ENCODE measurements at places on chromosomes 7 and 10.

- H3K4me1 ChIP-seq, result no peaks in the 10 kb centered on the region
- H3K27ac ChIP-seq, result no peak overlapping the region
- H3K27me3 ChIP-seq, result no peaks in the 10 kb centered on the region
- H3K4me3 ChIP-seq, result no peak overlapping the region
- H3K36me3 ChIP-seq, result no peaks in the 10 kb centered on the region
- no peak for DNase-seq
These were observed 13.0 kb downstream of the ADCYAP1R1 start for GRCh38 chr7:31065021-31065593.

GRCh38 chr7:149607683-149608082 is 110.1 kb upstream of the ZNF746 start:
- H3K4me1 ChIP-seq, result no peaks in the 10 kb centered on the region
- H3K36me3 ChIP-seq, result peaks cover 17% of the 10 kb centered on the region
- DNase-seq, result no peak
- no peak overlapping the region for H3K27ac ChIP-seq
- no peak overlapping the region for H3K4me3 ChIP-seq
- H3K27me3 ChIP-seq, result no peaks in the 10 kb centered on the region

DNA sequence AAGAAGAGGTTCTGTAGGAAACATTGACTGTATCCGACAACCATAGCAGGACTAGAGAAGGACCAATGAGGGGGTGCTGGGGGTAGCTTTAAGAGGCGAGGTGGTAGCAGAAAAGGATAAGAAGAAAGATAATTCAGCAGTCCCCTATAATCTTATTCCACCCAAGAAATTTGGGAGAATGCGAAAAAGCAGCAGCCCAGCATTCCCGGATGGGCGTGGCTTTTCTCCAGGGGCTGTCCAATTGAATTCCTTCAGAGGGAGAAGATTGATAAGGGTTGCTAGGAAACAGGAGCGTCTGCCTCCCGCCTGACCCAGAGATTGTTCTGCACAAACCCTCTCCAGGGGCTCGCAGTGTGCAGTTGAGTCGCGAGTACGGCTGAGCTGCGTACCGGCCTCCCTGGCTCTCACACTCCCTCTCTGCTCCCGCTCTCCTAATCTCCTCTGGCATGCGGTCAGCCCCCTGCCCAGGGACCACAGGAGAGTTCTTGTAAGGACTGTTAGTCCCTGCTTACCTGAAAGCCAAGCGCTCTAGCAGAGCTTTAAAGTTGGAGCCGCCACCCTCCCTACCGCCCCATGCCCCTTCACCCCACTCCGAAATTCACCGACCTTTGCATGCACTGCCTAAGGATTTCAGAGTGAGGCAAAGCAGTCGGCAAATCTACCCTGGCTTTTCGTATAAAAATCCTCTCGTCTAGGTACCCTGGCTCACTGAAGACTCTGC is at the start of gene GRM3:
Gene GRM3 (plus strand): TSS at position 349 of the 721 bp plus-strand sequence. CDS start 121,237 bp downstream, outside the sequence.
- no peaks in the 10 kb centered on the region for H3K4me1 ChIP-seq
- no peak within 1 kb of the TSS for H3K4me3 ChIP-seq
- no peak within 1 kb of the TSS for H3K27ac ChIP-seq
- no peaks in the 10 kb centered on the region for H3K27me3 ChIP-seq
- no peaks in the 10 kb centered on the region for H3K36me3 ChIP-seq

- DNase-seq, result no peak
- no peaks in the 10 kb centered on the region for H3K36me3 ChIP-seq
- H3K27me3 ChIP-seq, result no peaks in the 10 kb centered on the region
- no peak overlapping the region for H3K4me3 ChIP-seq
These were observed 610.3 kb downstream of the PTPRN2 start for GRCh38 chr7:157977306-157977705.

- no peaks in the 10 kb centered on the region for H3K4me1 ChIP-seq
- H3K27me3 ChIP-seq, result no peaks in the 10 kb centered on the region
- H3K36me3 ChIP-seq, result no peaks in the 10 kb centered on the region
- H3K27ac ChIP-seq, result no peak overlapping the region
These were observed 35.9 kb downstream of the SVOPL start for GRCh38 chr7:138665249-138665648.

DNA sequence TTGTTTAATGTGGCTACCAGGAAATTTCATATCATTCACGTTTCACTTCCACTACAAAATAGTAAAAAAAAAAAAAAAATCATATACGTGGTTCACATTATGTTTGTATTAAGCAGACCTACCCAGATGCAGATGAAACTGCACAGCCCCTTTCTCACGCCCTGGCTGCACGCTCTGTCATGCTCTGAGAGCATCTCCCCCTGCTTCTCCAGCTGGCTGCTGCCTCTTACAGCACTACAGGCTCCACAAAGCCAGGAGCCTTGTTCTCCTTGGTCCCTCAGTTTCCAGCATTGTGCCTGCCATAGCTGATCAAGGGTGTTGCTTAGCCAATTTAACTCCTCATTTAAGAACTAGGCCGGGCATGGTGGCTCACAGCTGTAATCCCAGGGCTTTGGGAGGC is 6.9 kb upstream of the GPNMB start:
- no peaks in the 10 kb centered on the region for H3K27me3 ChIP-seq
- H3K4me3 ChIP-seq, result no peak overlapping the region
- no peaks in the 10 kb centered on the region for H3K4me1 ChIP-seq
- DNase-seq, result no peak

DNA sequence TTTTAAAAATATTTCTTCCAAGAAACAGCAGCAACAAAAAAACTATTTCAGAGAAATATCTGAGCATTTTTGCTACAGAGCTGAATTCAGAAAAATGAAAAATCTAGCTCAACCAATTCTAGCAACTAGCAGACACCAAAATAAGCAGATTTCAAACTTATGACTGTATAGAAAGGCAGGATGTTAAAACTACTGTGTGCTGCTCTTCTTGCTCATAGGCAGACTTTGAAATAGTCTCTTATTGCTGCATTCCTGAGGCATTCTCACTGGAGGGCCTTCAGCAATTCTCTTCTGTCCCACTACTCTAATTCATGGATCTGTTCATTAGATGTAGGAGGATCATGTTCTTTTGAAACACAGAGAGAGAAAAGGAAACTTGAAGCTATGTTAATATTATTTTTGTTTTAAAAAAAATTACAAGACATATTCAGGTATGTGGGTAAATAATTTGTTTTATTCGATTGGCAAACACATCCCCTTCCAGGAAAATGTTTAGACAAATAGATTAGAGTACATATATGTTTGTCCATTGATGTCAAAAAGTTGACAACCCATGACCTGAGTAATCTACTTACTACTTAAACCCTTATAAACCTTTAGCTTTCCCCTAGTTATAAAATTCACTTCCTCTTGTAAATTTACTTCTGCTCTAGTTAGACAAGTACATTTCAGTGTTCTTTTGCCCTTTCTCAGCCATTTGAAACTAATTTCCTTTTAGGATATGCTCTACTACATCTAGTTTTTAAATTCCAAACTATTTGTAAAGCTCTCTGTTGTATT is 428.2 kb upstream of the POT1 start:
- no peak overlapping the region for H3K27ac ChIP-seq
- H3K27me3 ChIP-seq, result no peaks in the 10 kb centered on the region
- H3K36me3 ChIP-seq, result no peaks in the 10 kb centered on the region
- no peak overlapping the region for H3K4me3 ChIP-seq
- H3K4me1 ChIP-seq, result no peaks in the 10 kb centered on the region
- DNase-seq, result no peak

DNA sequence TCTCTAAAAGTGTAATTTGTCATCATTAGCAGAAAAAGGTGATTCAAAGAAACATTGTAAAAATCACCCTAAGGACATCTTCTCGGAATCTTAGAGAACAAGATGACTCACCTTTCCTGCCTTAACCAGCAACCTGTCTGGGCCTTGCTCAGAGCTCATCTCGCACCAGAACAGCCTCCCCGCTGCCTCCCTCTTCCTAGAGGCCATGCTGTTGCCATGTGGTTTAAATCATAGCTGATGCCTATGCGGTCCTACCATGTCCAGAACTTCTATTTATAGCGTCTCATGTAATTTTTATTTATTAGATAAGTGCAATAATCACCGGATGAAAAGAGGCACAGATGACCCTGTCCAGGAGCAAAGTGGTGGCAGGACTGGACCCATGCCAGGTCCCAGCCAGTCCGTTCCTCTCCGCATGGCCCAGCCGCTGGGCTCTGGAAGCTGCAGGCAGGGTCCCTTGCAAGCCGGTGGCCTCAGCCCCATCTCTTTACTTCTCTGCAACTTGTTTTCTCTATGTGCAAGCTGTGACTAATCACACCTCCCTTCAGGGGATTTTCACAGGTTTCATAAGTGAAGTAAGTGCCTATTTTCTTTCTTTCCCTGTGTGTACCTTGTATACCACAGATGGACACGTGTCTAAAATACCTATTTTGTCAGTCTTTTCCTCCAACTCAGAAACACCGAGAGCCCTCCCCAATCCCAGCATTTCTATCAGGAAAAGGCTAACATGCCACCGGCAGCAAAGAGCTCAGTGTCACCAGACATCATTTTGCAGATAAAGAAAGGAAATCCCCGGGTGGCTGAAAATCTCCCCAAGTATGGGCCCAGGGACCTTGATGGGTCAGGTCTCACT is 27.1 kb downstream of the KLF6 start:
- no peak overlapping the region for H3K4me3 ChIP-seq
- DNase-seq, result peak; percentile 46
- H3K36me3 ChIP-seq, result no peaks in the 10 kb centered on the region

DNA sequence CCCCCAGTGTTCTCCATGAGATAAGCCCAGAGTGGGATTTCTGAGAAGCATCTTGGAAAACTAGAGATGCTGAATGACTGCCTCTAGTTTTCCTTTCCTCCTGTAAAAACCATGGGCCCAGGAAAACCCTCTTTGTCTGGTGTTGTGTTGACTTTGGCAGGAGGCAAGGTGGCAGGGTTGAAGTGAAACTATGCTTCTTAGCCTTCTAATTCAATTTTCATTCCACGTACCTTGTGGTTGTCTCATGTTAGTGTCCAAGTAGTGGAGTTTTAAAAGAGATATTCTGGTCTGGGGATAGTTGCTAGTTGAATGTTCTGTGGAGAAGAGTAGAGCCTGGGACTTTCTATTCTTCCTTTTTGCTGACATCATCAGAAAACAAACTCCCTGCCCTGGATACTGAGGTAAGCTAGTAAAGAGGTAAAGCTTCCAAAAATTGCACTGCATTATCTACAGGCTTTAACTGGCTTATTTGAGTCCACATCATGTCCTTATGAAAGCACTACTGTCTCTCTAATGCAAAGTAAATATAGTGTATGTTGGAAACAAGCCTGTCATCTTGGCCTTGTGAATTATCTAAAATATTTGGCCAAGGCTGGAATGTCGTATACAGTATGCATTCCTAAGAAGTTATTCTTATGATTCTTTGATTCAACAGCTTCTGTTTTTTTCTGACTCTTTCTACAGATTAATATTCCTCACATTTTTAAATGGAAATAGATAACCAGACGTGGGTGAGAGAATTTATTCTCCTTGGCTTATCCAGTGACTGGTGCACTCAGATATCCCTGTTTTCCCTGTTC is at the start of gene OR2F2:
Gene OR2F2 (plus strand): TSS at position 708 of the 800 bp plus-strand sequence. CDS start 0 bp downstream, at position 708.
- H3K4me1 ChIP-seq, result no peaks in the 10 kb centered on the region
- DNase-seq, result no peak
- H3K27me3 ChIP-seq, result no peaks in the 10 kb centered on the region
- H3K36me3 ChIP-seq, result no peaks in the 10 kb centered on the region

GRCh38 chr10:49241385-49241784 is 53.2 kb upstream of the TMEM273 start:
- H3K36me3 ChIP-seq, result no peaks in the 10 kb centered on the region
- no peaks in the 10 kb centered on the region for H3K4me1 ChIP-seq
- no peak for DNase-seq
- no peaks in the 10 kb centered on the region for H3K27me3 ChIP-seq
- no peak overlapping the region for H3K27ac ChIP-seq
- H3K4me3 ChIP-seq, result no peak overlapping the region

- H3K4me3 ChIP-seq, result no peak overlapping the region
- no peak overlapping the region for H3K27ac ChIP-seq
- DNase-seq, result no peak
- no peaks in the 10 kb centered on the region for H3K27me3 ChIP-seq
- no peaks in the 10 kb centered on the region for H3K4me1 ChIP-seq
These were observed 218.4 kb downstream of the CHRM2 start for GRCh38 chr7:137086896-137087295.

- no peak for DNase-seq
- no peak overlapping the region for H3K27ac ChIP-seq
- no peaks in the 10 kb centered on the region for H3K4me1 ChIP-seq
- peaks cover 6% of the 10 kb centered on the region for H3K27me3 ChIP-seq
- no peaks in the 10 kb centered on the region for H3K36me3 ChIP-seq
These were observed 626 bp downstream of the ZNF804B start for GRCh38 chr7:88760136-88760515.

- no peak overlapping the region for H3K4me3 ChIP-seq
- peaks cover 76% of the 10 kb centered on the region for H3K36me3 ChIP-seq
- no peaks in the 10 kb centered on the region for H3K4me1 ChIP-seq
- no peak overlapping the region for H3K27ac ChIP-seq
These were observed 35.5 kb upstream of the NCAPG2 start for GRCh38 chr7:158740013-158740656.

DNA sequence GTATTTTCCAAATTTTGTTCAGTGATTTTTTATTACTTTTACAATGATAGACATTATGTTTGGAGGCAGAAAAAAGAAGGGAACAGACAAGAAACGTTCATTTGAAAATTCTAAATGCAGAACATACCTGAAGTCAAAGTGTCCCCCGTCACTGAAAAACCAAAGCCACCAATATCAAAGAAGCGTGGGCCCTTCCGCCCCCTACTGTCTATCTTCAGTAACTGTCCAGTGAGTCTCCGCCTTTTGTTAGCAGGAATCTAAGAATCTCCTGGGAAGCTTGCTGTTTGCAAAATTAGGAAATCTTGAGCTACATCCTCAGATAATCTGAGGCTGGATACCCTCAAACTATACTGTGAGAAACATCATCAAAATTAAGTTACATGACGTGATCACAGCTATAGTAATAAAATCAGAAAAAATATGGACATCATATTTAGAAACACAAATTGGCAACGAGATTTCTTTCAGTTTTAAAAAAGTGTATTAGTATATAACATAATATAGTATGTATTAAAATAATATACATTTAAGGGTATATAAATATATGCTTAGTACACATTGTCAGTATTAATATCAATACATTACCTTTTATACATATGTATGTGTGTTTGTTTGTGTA is 169.3 kb upstream of the AKR1E2 start:
- H3K4me3 ChIP-seq, result no peak overlapping the region
- no peaks in the 10 kb centered on the region for H3K36me3 ChIP-seq
- peaks cover 6% of the 10 kb centered on the region for H3K4me1 ChIP-seq
- H3K27ac ChIP-seq, result no peak overlapping the region
- no peaks in the 10 kb centered on the region for H3K27me3 ChIP-seq

GRCh38 chr10:100470367-100470766 is 7.6 kb downstream of the WNT8B start:
- H3K4me1 ChIP-seq, result no peaks in the 10 kb centered on the region
- DNase-seq, result no peak
- H3K27me3 ChIP-seq, result no peaks in the 10 kb centered on the region
- H3K27ac ChIP-seq, result no peak overlapping the region

- H3K4me1 ChIP-seq, result no peaks in the 10 kb centered on the region
- H3K36me3 ChIP-seq, result peaks cover 63% of the 10 kb centered on the region
- H3K27ac ChIP-seq, result no peak overlapping the region
- H3K27me3 ChIP-seq, result no peaks in the 10 kb centered on the region
- DNase-seq, result no peak
These were observed 31.1 kb downstream of the PSAP start for GRCh38 chr10:71819985-71820384.

DNA sequence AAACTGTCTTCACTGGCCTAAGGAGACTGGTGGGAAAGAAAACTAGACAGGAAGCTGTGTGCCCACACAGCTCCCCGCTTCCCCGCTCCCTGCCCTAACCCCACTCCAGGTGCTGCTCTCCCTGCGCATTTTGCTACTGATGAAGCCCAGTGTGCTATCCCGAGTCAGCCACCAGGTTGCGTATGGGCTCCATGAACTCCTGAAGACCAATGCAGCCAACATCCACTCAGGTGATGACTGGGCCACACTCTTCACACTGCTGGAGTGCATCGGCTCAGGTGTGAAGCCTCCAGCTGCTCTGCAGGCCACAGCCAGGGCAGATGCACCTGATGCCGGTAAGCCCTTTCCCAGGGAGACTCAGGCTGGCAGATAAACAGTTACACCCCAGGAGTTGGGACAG is 20.3 kb upstream of the NFKB2 start:
- no peak for DNase-seq
- H3K4me1 ChIP-seq, result no peaks in the 10 kb centered on the region
- no peak overlapping the region for H3K27ac ChIP-seq

All from CD4-positive, alpha-beta memory T cell (primary cell).